ENCODE measurements at places on chromosomes 7 and 10.

DNA sequence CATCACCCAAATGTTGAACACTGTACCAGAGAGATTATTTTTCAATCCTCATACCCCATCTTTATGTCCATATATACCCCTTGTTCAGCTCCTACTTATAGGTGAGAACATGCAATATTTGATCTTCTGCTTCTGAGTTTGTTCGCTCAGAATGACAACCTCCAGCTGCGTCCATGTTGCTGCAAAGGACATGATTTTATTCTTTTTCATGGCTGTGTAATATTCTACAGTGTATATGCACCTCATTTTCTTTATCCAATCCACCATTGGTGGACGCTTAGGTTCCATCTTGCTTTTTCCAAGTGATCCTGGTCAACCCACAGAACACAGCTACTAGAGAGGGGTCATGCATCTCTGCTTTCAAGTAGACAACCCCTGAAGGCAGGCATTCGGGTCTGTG, 99.5 kb downstream of the MYL10 start:
- H3K27me3 ChIP-seq: no peaks in the 10 kb centered on the region
- no peak for DNase-seq
- H3K4me1 ChIP-seq: no peaks in the 10 kb centered on the region

- no peaks in the 10 kb centered on the region for H3K27me3 ChIP-seq
- no peak for DNase-seq
- peaks cover 1% of the 10 kb centered on the region for H3K4me1 ChIP-seq
- no peak overlapping the region for H3K4me3 ChIP-seq
- H3K36me3 ChIP-seq: no peaks in the 10 kb centered on the region
These were observed 153.0 kb upstream of the PDE1C start for GRCh38 chr7:32223071-32223650.

- H3K36me3 ChIP-seq: no peaks in the 10 kb centered on the region
- H3K4me1 ChIP-seq: no peaks in the 10 kb centered on the region
- no peaks in the 10 kb centered on the region for H3K27me3 ChIP-seq
- DNase-seq: no peak
- H3K4me3 ChIP-seq: no peak overlapping the region
These were observed 24.9 kb downstream of the STEAP4 start for GRCh38 chr7:88281749-88282148.

DNA sequence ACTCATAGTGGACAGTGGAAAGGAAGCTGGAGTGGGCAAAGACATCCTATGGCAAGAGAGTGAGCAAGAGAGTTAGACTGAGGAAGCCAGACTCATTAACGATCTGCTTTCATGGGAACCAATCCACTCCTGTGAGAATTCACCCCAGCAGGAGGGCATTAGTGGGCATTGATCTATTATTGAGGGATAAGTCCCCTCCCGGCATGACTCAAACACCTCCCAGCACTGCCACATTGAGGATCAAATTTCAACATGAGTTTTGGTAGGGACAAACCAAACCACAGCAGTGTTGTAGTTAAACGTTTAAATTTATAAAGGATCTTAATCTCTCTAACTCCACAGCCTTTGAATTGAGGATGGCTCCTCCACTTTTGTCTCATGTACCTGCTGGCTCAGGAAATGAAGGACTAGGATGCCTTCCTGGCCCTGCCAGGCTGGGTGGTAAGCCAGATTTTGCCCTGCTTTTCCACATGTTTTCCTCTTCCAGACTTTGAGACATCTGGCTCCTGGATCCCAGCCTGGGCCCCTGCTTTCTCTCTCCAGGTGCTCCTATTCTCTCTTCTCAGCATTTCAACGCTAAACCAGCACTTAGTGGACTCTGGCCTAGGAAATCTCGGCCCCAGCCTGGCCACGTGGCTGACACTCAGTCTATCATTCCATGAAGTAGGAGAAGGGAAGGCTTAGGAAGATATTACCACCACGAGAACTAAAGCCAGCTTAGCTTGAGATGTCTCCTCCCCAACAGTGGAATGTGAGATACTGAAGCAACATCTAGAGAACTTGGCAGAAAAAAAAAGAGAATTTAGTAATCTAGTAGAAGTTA, 96.5 kb upstream of the PIP4K2A start:
- no peaks in the 10 kb centered on the region for H3K36me3 ChIP-seq
- no peak overlapping the region for H3K4me3 ChIP-seq
- H3K27ac ChIP-seq: no peak overlapping the region
- DNase-seq: no peak
- H3K27me3 ChIP-seq: peaks cover 2% of the 10 kb centered on the region

DNA sequence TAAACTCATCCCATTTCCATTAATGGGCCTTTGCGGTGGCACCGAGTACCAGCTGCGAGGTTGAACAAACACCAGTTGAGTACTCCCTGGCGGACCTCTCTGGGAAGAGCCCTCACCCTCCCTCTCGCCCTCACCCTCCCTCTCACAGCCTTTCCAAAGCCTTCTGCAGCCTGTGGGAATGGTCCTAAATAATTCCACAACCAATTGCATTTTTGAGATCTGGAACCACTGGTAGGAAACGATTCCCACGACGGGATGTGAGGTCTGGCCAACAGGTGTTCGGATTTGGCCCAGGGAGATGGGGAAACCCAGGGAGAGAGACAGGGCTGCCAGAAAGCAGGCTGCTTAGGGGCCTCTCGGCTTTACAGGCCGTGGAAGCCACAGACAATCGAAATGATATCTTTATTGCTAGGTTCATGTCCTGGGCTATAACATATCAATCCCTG, 5.3 kb downstream of the PTF1A start:
- no peak overlapping the region for H3K27ac ChIP-seq
- H3K4me3 ChIP-seq: no peak overlapping the region
- peaks cover 82% of the 10 kb centered on the region for H3K27me3 ChIP-seq
- peaks cover 4% of the 10 kb centered on the region for H3K4me1 ChIP-seq

DNA sequence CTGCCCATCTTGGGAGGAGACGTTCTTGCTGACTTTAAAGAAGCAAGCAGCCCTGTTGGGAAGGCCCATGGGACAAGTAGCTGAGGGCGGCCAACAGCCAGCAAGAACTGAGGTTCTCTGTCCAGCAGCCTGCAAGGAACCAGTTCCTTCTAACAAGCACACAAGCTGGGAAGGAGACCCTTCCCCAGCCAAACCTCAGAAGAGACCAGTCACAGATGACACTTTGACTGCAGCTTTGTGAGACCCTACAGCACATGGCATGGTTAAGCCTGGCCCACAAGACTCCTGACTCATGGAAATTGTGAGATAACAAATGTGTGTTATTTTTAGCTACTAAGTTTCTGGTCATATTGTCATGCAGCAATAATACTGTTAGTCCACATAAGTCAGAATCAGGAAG, 99.9 kb downstream of the PRLHR start:
- no peaks in the 10 kb centered on the region for H3K36me3 ChIP-seq
- no peak overlapping the region for H3K4me3 ChIP-seq
- H3K27ac ChIP-seq: no peak overlapping the region
- no peak for DNase-seq

DNA sequence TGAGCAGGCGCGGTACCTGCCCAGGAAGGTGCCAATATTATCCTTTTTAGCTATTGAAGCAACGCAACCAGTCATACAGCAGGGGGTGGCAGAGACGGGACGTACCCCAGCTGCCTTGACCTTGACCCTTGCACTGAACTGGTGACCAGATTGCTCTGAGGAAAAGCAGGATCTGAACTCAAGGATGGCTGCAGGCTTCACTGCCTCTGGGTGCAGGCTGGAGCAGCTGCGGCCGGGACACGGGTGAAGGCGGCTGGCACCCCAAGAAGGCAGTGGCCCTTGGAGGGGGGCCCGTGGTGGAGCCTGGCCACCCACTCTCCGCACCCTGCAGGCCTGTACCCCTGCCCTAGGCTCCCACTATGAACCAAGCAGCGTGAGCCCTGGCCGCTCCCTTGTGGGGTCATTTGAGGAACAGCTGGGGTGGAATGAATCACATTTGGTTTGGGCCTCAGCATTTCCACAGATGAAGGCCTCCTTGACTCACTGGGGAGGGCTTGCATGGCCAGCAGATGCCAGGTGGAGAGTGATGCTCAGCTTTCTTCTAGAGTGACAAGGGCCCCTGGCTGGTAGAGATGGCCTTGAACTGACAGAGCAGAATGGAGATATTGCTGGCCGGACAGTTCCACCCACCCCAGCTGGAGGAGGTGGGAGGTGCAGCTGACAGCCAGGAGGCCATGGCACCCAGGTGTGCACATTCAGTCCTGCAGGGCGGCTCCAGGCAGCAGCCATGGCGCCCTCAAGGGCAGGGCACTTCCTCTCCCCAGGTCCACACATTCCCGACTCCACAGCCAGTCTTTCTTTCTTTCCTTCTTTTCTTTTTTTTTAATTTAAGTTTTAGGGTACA, 218.7 kb downstream of the WDR37 start:
- no peak for DNase-seq
- no peaks in the 10 kb centered on the region for H3K4me1 ChIP-seq
- no peaks in the 10 kb centered on the region for H3K36me3 ChIP-seq
- no peaks in the 10 kb centered on the region for H3K27me3 ChIP-seq

DNA sequence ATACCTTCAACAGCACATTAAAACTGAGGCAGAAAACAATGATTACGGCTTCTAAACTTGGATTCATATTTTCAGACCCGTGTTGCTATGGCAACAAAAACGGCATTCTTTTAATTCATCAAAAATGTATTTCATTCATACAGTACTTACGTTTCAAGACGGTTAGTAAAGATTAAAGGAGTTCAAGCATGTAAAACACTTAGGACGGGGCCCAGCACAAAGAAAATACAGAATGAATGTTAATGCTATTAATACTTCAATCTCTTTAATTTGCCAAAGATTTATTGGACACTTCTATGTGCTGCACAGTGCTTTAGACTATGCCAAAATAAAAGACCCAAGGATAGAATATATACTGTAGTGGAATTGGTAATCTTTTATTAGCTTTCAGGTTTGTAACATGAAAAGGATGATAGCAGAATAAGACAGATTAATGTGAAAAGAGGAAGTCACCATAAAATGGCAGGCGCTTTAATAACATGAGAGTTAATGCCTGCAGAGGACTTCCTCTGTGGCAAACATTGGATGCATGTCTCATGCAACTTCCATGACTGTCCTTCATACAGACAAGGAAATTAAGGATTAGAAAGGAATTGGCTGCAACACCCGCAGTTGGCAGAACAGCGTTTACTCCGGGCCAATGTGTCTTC, 201.6 kb upstream of the KLF6 start:
- no peak overlapping the region for H3K27ac ChIP-seq
- no peak for DNase-seq
- peaks cover 22% of the 10 kb centered on the region for H3K4me1 ChIP-seq
- no peaks in the 10 kb centered on the region for H3K27me3 ChIP-seq
- H3K36me3 ChIP-seq: peaks cover 17% of the 10 kb centered on the region

DNA sequence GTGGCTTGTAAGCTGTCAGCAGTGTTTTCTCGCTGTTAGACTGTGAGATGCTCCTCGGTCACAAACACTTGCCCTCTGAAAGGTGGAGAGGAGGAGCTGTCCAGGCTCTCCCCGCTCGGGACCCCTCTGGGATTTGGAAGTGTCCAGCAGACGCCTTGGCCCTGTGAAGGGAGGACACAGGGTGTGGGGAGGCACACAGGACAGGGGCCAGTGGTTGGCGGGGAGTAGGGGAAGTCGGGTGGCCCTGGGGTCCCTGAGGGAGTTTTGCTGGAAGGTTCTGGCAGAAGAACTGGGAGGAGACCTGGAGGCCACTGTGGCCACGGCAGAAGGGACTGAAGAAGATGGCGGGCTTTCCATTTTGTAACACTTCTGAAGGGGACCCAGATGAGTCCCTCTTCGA, 47.2 kb upstream of the DPYSL4 start:
- no peak for DNase-seq
- no peaks in the 10 kb centered on the region for H3K4me1 ChIP-seq
- no peak overlapping the region for H3K27ac ChIP-seq
- no peak overlapping the region for H3K4me3 ChIP-seq
- H3K27me3 ChIP-seq: peaks cover 3% of the 10 kb centered on the region
- no peaks in the 10 kb centered on the region for H3K36me3 ChIP-seq

DNA sequence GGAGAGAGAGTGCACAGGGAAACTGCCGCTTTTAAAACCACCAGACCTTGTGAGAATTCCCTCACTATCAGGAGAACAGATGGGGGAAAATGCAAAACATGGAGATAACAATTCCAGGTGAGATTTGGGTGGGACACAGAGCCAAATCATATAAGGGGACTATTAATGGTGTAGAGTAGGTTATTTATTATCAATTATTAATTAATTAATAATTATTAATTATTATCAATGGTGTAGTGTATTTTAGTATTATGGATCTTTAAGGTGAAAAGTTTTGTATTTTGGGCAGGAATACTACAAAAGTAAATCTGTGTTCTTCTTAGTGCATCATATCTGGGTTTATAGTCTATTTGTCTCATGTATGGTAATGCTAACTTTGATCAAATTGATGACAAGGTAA, 377.7 kb upstream of the KCND2 start:
- H3K27ac ChIP-seq: no peak overlapping the region
- no peaks in the 10 kb centered on the region for H3K27me3 ChIP-seq
- no peaks in the 10 kb centered on the region for H3K4me1 ChIP-seq
- no peak for DNase-seq
- no peaks in the 10 kb centered on the region for H3K36me3 ChIP-seq

DNA sequence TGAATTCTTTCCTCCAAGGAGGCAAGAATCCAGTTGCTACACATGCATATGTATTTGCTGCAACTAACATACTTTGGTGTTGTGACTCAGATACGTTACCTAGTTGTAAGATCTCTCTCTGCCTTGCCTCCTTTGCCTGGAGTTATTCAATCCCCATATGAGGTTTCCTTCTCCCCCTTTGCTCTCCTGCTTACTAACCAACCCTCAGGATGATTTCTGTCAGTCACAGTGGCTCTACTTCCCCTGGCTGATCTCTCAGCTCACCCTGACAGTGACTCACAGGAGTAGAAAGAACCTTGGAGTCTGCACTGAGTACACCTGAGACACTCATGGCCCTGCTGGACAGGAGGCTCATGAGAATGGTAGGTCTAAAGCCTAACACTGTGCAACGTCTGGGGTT, 92.0 kb downstream of the TMEM106B start:
- no peaks in the 10 kb centered on the region for H3K4me1 ChIP-seq
- no peak overlapping the region for H3K27ac ChIP-seq
- H3K36me3 ChIP-seq: no peaks in the 10 kb centered on the region
- no peak overlapping the region for H3K4me3 ChIP-seq
- no peak for DNase-seq
- H3K27me3 ChIP-seq: peaks cover 4% of the 10 kb centered on the region

DNA sequence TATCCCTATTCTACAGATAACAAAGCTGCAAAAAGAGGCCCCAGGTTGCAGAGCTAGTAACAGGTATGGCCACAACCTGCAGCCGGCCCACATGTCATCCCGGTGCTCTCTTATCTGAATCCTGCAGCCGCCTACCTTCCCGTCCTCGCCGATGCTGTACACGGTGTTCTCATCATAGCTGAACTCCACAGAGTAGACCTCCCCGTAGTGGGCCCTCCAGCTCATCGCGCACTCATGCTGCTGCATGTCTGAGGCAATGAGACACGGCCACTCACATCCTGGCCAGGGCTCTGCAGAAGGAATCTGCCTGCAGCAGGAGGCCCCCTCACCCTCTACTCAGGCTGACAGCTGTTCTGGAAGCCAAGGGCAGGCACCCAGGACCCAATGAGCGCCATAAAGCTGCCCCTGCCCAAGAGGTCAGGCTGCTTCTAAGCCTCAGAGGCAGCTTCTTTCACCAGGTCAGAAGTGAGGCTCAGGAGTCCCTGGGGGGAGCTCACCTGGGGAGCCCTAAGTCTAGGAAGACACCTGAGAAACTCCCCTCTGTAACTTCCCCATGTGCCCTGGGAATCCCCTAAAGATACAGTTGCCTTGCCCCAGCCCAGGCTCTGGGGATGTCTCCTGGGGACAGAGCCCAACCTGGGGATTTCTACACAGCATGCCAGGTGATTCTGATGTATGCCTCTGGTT, 17.9 kb upstream of the CYREN start:
- no peaks in the 10 kb centered on the region for H3K4me1 ChIP-seq
- no peak overlapping the region for H3K27ac ChIP-seq
- no peak for DNase-seq
- H3K27me3 ChIP-seq: no peaks in the 10 kb centered on the region
- no peak overlapping the region for H3K4me3 ChIP-seq
